ENCODE measurements at places on chromosomes 4 and X. TPM values are rescaled to one million over a fixed set of nuclear protein-coding genes. Genes with fewer than 3 reads are reported as not detected.

The TMPRSS11A gene
- not detected for total RNA-seq

The AVPR2 gene
- not detected for total RNA-seq

The CFAP47 gene
- not detected for total RNA-seq

The ARMCX2 gene
- total RNA-seq, result 24.0 TPM

DNA sequence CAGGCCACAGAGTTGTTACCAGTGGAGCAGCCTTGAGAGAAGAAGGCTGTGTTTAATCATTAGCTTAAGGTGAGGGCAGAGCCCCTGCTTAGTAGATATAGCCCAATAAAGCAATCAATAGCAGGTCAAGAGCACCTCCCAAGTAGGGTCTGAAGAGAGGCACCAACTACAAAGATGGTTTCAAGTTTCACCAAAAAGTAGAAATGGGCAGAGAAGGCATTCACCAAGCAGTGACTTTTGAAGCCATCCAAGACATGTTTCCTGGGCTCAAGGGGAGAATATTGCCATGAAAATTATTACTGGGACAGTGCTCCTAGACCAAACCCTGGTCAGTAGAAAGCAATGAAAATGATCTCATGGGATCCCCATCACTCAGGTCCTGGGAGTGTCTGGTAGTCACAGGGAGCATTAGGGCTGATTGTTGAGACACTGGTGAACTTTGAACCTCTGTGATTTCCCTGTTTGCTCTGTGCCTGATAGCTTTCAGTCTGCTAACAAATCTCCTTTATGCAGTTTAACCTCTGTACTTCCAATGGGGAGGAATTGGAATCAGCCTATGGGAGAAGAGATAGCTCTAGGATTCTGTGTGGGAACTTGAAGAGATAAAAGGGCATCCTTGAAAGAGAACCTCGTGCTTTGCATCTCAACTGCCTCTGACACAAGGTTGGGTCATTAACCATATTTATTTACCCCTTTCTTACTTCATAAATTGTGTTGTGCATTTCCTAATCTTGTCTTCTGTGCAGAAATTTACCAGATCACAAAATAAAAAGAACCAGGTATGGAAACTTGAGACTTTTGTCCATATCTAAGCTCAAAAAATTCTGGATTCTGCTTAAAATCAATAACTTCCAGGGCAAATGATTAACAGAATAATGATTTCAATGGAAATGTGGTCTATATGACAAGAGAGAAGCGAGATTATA is 9.3 kb upstream of the OTC start:
- H3K27me3 ChIP-seq, result peaks cover 4% of the 10 kb centered on the region
- no peak overlapping the region for H3K27ac ChIP-seq
- H3K36me3 ChIP-seq, result no peaks in the 10 kb centered on the region
- no peak overlapping the region for H3K4me3 ChIP-seq
